ENCODE measurements at places on chromosomes 12 and 14.

- DNase-seq = no peak
Observed at GRCh38 chr12:82708061-82708879, 21.6 kb downstream of the TMTC2 start.

DNA sequence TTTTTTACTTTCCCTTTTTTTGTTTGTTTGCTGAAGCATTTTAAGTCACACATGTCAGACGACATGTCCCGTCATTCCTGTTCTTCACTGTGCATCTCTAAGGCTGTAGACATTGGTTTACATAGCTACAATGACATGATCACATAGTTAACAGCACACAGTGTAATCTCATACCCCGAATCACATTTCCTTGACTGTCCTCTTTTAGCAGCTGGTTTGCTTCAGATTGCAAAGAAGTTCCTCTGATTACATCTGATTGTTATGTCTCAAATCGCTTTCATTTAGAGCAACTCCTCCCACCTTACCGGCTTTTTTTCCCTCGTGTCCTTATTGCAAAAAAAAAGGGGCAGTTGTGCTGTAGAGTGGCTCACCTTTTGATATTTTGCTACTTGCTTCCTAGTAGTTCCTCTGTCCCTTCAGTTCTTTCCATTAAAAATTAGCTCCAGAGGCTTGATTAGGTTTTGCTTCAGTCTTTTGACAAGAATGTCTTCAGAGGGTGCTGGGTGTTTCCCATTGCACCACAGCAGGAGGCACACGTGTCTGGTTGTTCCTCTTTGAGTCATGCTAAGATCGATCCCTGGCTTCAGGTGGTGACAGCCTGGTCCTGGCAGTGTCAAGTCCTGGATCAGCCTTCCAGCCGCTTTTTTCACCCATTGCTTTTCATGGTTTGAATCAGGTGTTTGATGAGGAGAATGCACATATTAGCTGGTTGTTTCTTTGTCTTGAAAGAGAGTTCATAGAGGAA is 35.0 kb downstream of the ZNF664 start:
- DNase-seq = peak; percentile 71

- DNase-seq = no peak
Observed at GRCh38 chr14:71242237-71242748, 335.0 kb downstream of the PCNX1 start.

GRCh38 chr14:90495357-90496276 is 98.8 kb downstream of the CALM1 start:
- peak; percentile 71 for DNase-seq

- no peak for DNase-seq
Observed at GRCh38 chr12:120846721-120847120, 57.4 kb downstream of the SPPL3 start.

DNA sequence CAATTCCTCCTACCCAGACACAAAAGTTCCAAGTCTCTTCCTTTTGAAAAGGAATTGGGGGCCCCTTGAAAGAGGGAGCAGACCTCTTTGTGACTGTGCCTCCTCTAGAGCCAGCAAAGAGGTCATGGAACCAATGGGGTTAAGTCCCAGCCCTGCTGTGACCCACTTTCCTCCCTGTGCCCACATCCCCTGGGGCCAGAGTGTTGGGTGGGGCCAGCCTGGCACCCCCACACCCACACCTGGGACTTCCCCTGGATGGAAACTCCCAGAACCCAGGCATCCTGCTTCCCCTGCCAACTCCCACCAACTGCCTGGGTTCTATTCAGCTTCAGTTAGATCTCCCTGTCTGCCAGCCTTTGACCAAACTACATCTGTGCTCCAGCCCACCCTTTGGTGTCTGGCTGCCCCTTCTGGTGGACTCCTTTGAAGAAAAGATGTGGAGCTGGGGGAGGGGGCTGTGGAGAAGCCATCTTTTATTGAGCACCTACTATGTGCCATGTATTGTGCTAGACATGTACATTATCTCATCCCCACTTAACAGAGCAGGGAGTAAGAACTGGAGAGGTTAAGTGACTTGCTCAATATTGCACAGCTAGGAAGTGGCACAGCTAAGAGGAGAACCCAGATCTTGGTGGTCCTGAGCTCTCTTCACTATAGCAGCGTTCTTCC is 4.6 kb upstream of the RARG start:
- no peak for DNase-seq

DNA sequence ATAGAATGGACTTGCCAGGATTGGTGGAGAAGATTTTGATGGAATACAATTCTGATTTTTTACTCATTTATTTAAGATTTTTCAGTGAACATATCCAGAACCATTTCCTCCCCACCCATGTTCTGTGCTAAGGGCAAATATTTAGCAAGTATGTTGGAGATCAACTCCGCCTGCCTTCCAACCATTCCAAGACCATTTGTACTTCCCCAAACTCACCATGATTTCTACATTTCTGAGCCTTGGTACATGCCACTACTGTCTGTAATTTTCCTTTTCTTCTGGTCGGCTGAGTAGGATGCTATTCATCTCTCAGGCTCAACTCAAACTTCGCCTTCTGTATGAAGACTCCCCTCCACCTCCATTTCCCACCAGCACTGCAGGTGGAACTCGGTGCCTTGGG is 150.6 kb downstream of the NTF3 start:
- DNase-seq = no peak

- no peak for DNase-seq
Observed at GRCh38 chr14:96122496-96122895, 82.1 kb upstream of the BDKRB2 start.

DNA sequence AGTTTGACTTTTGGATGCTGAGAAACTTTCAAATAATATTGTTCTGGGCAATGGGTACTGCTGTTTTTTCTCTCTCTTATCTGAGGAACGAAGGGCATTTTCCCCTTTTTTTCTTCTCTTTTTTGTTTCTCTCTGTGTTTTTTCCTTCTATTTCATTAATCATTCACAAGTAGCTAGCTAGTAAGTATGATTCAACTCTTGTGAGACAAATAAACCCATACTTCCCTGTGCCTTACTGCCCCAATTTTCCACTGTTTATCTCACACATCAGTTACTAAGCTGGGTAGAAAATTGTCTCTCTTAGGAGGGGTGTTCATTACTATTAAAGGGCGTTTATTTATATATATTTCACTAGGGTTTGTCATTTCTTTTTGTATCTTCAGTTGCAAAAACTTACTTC is 437.6 kb downstream of the RERGL start:
- no peak for DNase-seq

- DNase-seq = no peak
Observed at GRCh38 chr12:122843455-122843854, 8.2 kb downstream of the HIP1R start.

DNA sequence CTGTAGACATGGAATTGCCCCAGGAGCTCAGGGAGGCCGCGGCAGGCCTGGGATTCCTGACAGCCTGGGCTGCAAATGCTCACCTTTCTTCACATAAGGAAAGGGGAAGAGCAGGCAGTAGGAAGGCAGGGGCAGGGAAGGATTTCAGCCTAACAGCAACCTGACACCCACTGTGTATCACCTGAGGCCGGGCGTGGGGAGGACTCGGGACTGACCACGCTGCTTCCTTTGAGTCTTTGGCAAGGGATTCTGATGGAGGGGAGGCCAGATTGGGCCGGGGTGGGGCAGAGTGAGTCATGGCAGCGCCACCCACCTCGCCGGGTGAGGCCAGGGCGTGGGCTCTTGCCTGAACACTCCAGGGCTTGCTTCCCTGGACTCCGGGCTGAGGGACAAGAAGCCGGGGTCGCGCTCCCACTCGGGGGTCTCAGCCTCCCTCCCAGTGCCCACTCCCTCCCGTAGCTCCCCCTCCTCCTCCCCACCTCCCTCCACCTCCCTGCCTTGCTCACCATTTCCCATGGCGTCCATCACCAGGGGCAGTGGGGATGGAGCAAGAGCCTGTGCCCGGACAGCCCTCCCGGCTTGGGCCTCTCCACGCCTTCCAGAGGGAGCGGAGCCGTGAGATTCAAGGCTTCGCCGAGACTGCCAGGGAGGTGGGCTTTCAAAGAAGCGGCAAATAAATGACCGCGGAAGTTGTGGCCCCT is 247.9 kb upstream of the RTL1 start:
- DNase-seq = no peak

- DNase-seq = peak; percentile 90
Observed at GRCh38 chr14:92603309-92604242, 90.0 kb downstream of the RIN3 start.

DNA sequence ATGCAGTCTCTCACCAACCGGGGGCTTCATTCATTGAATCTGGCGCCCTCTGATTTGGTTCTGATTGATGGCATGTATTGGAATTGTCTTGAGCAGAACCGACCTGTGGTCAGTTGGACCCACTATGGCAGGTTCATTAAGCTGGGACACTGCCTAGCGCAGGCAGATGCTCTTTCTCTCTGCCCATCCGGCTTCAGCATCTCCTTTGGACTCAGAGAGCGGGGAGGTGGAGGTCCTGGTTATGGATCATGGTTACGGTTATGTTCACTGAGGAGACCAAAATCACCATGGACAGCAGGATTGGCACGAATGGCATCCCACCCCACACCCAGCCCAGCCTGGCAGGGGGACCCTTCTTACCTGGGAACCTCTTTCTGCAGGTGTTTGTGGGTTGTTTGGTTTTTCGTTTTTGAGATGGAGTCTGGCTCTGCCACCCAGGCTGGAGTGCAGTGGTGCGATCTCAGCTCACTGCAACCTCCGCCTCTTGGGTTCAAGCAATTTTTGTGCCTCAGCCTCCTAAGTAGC is 16.4 kb upstream of the BCL7A start:
- DNase-seq = no peak

GRCh38 chr12:130988751-130989150 is 35.0 kb downstream of the ADGRD1 start:
- DNase-seq = peak; percentile 65

GRCh38 chr12:5923751-5924150 is 21.3 kb downstream of the ANO2 start:
- DNase-seq = peak; percentile 38

- DNase-seq = peak; percentile 79
Observed at GRCh38 chr12:54259194-54260011, 20.5 kb downstream of the CBX5 start.

Measured in coronary artery (tissue), 2 donors.